ENCODE measurements at places on chromosomes 4 and X. TPM values are rescaled to one million over a fixed set of nuclear protein-coding genes. Genes with fewer than 3 reads are reported as not detected.

VCX gene
- total RNA-seq, result not detected

SULT1E1 gene
- total RNA-seq, result 0.52 TPM

VCX2 gene
- total RNA-seq, result not detected

NPFFR2 gene
- not detected for total RNA-seq

FGFBP2 gene
- total RNA-seq, result not detected

TCEAL2 gene
- not detected for total RNA-seq

TLR1 gene
- total RNA-seq, result 2.7 TPM

MAGIX gene
- total RNA-seq, result 4.7 TPM

DNA sequence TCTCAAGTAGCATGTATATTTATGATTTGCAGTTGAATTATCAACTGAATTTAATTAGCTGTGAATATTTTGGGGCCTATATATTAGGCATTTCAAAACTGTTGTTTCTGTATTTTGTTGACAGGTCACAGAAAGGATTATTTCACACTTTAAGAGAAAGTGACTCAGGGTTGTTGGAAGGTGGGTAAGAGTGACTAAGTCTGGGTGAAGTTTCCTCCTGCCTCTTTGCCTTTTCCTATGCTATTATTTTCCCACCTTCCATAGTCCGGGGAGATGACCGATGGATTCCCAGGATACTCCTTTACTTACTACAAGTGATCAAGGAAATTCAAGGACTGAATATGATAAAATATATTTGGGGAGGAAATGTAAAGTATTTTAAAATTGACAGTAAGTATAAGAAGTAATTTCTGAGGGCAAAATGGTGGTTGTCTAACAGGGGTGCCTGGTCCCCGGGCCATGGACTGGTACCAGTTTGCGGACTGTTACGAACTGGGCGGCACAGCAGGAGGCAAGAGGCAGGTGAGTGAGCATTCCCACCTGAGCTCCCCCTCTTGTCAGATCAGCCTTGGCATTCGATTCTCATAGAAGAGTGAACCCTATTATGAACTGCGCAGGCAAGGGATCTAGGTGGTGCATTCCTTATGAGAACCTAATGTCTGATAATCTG is 175.5 kb upstream of the GPRIN3 start:
- ATAC-seq, result no peak

- ATAC-seq, result no peak
Measured at GRCh38 chr4:17807446-17807845, 3.1 kb downstream of the DCAF16 start.

DNA sequence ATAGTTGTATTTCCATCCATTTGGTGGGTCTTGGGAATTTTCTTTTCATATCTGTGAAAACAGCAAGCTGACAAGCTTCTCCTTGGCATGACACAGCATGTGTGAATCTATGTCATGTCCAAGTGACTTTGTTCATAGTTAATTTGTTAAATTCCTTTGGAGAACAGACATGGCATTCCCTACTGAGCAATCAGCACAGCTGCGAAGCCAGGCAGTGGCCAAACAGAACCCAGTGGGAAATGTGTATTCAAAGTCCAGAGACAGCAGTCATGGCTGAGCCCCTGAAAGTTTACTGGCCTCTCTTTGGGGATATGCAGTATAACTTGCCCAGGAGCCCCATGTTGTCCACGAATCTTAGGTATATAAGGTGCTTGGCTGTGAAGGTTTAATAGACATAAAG is 474.7 kb downstream of the NKX6-1 start:
- no peak for ATAC-seq

DNA sequence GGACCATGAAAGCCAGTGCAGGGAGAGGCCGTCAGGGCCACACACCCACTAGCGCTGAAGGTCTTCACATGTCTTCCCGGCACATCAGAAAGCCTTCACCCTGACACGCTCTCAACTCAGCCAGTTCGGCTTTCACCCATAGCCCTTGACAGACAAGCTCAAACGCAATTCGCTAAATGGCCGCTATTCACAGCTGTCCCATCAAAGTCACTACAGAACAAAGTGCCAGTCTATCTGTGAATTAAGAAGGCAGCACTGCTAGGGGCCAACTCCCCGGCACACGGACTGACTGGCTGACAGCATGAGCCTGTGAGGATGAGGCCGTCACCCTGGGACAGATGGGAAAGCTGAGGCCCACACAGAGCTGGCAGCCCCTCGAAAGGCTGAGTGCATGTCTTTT is 45.7 kb downstream of the ACOX3 start:
- no peak for ATAC-seq

- ATAC-seq, result no peak
Measured at GRCh38 chr4:55127521-55127920, 2.1 kb upstream of the KDR start.

GRCh38 chr4:1904042-1904441 is 32.8 kb downstream of the NSD2 start:
- no peak for ATAC-seq

DNA sequence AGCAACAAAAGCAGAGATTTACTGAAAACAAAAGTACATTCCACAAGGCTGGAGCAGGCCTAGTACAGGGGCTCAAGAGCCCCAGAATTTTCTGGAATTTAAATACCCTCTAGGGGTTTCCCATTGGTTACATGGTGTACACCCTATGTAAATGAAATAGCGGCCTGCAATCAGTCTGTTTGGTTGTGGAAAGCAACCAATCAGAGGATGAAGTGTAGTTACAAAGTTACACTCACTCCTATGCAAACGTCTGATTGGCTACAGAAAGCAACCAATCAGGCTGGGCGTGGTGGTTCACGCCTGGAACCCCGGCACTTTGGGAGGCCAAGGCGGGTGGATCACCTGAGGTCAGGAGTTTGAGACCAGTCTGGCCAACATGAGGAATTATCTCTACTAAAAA is 13.8 kb upstream of the TXLNG start:
- no peak for ATAC-seq

- ATAC-seq, result no peak
Measured at GRCh38 chr4:86269354-86269753, 90.5 kb downstream of the MAPK10 start.

GRCh38 chr4:112517067-112517634 is 1.2 kb upstream of the NEUROG2 start:
- ATAC-seq, result no peak

GRCh38 chr4:56817840-56818491 is 3.5 kb downstream of the SPINK2 start:
- peak; percentile 38 for ATAC-seq

DNA sequence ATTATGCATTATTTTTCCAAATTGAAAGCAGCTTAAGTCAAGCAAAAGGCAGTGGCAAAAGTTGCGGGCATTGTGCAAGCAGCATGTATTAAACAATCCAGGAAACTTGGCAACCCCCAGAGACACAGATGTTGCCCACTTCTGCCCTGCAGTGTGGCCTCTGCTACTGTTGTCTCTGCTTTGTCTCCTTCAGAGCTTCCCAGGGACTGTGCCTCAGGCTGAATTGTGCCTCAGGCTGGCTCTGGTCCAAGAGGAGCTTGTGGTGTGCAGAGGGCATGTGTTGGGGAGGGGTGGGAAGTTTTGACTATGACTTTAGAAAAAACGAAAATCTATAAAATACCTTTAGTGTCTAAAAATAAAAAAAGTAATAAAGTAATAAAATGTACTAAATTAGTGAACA is 201.4 kb downstream of the CCSER1 start:
- no peak for ATAC-seq

GRCh38 chr4:169956091-169956843 is 69.9 kb downstream of the MFAP3L start:
- no peak for ATAC-seq

GRCh38 chrX:40144576-40144975 is 46.8 kb upstream of the BCOR start:
- no peak for ATAC-seq

- no peak for ATAC-seq
Measured at GRCh38 chr4:133920236-133920635, 281.4 kb downstream of the PABPC4L start.

GRCh38 chr4:6452116-6452896 is 20.1 kb downstream of the PPP2R2C start:
- ATAC-seq, result no peak

DNA sequence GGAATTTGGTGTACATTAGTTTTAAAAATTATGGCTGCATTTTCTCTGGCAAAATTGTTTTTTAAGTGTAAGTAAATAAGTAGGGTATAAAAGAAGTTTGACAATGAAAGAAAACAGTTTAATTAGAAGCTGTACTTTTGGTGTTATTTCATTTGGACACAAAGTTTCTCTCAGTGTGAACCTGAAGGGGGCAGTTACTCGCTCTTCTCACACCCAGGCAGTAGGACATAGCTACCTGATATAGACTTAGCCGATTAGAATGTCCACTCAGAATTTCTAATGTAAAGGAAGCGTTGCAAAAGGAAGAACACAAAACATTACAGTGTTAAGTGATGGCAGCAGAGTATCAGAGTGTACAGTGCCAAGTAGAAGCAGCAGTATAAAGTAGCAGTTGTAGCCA is 311.9 kb upstream of the TECRL start:
- no peak for ATAC-seq

GRCh38 chrX:132270699-132271098 is 51.5 kb upstream of the RAP2C start:
- peak; percentile 94 for ATAC-seq

GRCh38 chrX:129755779-129756650 is 17.2 kb downstream of the XPNPEP2 start:
- no peak for ATAC-seq

GRCh38 chrX:153948847-153949805 is 4.7 kb upstream of the RENBP start:
- ATAC-seq, result no peak

Data from esophagus mucosa (tissue), 1 donor.